Fibroblast of lung (primary cell): ENCODE measurements at places on chromosomes 16 and 17.

DNA sequence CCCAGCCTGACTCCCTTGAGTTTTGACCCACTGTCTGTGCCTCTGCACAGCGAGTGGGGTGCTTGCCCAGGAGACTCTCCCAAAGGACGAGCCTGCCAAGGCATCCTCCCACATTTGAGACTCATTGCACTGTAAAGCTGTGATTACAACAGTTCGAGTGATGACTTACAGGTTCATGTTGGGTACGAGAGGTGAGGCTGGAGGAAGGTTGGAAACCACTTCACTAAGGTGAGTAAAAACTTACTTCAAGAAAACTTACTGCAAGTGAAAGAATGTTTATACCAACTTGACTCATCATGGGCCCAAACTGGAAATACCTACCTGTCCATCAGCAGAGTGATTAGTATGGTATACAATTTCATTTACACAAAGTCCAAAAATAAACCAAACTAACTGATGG is 360.1 kb upstream of the CDH11 start:
- no peak for DNase-seq

GRCh38 chr16:89034573-89034961 is 57.6 kb upstream of the CBFA2T3 start:
- DNase-seq = no peak

GRCh38 chr16:30758988-30759491 is 2.8 kb downstream of the CFAP119 start:
- no peak for DNase-seq

GRCh38 chr16:28503470-28504259 is 3.0 kb downstream of the IL27 start:
- no peak for DNase-seq

- DNase-seq = no peak
Observed at GRCh38 chr16:48182979-48183537, 27.3 kb upstream of the ABCC12 start.

- DNase-seq = no peak
Observed at GRCh38 chr16:25916037-25916436, 224.3 kb downstream of the HS3ST4 start.

DNA sequence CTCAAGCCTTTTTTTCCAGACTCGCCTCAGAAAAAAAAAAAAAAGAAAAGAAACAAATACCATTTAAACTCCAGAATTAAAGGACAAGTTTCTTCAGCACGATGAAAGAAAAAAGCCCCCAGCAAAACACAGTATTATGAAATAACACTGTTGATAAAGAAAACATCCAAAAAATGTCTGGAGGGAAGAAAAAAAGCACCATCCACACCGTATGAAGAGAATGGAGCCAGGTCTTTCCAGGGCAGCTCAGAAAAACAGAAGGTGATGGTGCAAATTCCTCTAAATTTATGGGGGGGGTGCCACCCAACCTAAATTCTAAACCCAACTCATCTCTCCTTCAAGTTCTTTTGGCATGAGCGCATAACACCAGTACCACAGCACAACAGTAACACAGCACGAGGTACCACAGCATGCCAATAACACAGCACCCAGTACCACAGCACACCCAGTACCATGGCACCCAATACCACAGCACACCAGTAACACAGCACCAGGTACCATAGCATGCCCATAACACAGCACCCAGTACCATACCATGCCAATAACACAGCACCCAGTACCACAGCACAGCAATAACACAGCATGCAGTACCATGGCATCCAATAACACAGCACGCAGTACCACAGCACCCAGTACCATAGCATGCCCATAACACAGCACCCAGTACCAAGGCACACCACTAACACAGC is 19.0 kb downstream of the AXIN1 start:
- no peak for DNase-seq

DNA sequence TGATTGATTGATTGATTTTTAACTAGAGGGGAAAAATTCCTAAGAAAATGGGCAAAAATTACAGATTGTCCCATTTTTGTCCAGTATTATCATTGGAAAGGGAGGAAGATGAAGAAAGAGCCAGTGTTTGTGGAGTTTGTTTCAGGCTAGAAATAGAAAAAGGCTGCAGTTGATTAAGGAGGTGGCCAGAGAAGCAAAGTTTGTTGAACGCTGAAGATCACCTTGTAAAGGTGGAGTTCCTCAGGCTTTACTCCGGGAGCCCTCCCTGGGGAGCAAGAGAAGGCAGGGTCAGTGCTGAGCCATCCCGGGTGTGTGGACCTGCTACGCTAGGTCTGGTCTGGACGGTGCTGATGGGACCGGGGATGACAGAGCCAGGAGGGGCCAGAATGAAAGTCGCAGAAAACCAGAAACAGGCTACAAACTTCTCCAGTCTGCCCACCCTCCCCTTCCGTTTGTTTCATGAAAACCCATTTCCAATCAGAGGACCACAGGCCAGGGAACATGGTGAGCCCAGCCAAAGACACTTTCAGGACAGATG is 222.6 kb upstream of the FOXF1 start:
- DNase-seq = no peak

DNA sequence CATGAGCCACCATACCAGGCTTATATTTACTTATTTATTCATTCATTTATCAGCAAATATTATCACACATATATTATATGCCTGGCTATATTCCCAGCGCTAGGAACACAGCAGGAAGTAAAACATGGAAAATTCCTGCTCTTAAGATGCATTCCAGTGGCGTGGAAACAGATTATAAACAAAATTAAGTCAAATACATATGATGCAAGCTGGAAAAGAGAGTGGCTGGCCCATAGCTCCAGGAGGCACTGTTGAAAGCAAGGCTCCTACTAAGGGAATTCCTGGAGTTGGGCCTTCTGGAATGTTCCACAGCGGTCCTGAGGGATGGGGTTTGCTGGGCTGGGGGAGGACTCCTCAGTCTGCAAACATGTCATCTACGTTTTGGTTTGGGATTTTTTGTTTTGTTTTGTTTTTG is 18.4 kb downstream of the ADCY9 start:
- peak; percentile 64 for DNase-seq

GRCh38 chr16:68000450-68000849 is 1.2 kb upstream of the DPEP2 start:
- no peak for DNase-seq

- DNase-seq = no peak
Observed at GRCh38 chr17:77099997-77100396, 40.8 kb upstream of the SEC14L1 start.

DNA sequence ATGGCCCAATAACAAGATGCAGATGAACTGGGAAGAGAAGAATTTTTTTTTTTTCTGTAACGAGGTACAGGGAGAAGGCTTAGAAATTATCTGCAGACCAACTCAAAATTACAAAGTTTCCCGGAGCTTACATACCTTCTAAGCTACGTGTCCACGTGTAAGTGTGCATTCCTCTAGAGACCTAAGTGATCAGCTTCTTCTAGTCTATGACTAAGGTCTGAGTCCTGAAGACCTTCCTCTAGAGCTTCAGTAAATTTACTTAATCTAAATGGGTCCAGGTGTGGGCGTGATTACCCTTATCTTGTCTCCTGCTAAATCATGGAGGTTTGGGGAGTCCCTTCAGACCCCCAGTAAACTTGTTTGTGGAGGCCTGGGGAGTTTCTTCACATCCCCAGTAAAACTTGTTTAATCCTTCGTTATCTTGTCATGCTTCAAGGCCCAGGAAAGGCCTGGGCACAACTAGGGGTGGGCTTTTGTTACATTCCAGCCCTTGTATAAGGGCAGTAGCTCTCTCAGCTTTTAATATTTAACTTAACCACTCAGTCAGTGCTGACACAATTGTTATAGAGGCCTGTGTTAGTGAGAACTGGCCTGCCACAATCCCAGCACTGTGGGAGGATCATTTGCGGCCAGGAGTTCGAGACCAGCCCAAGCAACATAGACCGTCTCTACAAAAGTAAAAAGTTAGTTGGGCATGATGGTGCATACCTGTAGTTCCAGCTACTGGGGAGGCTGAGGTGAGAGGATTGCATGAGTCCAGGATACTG is 342.3 kb downstream of the SNX29 start:
- DNase-seq = peak; percentile 31

DNA sequence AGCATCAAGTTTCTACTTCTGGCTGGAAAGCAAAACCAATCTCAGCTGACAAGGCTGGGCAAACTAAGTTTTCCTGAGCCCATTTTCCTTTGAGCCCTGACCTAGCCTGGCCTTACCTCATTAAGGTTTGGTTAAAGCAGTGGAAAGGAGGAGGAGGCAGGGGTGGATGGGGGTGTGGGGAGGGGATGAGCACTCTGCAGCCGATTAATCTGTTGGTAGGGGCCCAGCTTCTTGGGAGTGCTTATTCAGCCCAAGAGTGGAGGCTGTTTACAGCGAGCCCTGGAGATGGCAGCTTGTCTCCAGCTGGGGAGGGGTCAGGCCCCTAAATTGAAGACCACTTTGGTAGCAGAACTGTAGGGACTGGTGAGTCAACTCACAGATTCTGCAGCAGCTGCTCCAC is 12.0 kb downstream of the SMCR8 start:
- DNase-seq = no peak

DNA sequence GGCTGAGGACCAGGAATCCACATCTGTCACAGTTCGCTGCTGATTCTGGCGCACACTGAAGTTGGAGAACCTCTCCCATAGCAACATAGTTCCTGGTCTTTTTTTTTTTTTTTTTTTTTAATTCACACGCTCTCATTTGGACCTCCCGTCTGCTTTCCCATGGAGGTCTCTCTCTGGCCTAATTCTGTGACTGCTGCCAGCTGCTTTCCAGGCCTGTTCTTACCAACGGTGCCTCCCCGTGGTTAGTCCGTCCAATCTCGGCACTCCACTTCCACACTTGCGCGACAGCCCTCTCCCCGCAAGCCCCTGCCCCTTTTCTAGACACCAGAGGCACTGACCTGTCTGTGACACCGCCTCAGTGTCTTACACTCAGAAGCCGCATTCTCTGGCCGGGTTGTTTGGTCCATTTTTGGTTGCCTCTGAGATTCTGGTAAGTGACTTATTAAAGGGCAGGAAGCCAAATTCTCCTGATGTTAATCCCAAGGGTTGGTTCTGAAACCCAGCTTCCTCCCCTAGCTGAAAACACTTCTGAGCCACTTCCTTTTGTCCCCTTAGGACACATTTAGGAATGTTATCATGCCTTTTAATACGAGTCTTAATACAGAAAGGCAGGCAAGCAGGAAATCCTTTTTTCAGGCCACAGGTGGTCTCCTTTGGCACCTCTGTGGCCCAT is 1.1 kb upstream of the AKTIP start:
- peak; percentile 71 for DNase-seq

DNA sequence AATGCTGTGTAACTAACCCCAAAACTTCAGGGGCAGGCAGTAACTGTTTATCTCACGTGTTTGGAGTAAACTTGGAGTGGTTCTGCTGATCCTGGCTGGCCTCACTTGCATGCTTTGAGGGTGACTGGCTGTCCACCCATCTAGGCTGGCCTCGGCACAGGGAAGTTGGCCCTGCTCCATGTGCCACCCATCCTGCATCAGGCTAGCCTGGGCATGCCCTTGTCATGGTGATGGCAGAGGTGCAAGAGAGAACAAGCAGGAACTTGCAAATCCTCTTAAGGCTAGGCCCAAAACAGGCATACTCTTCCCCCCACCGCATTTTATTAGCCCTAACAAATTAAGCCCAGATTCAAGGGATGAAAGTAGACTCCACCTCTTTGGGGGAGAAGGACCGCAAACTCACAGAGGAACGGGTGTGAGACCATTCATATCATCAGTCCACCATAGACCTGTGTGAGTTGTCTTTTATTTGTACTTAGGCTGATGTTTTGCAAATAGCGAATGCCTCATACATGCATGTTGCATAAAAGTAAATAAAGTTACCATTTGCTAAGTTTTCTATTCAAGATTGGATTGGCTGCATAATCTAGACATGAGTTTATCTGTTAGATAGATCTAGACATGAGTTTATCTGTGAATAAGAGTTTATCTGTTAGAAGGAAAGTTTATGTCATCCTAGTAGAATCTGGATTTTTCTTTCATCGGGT is 221.0 kb downstream of the CCDC182 start:
- DNase-seq = peak; percentile 40

GRCh38 chr16:49855822-49856671 is at the start of gene ZNF423:
ZNF423 (minus strand) TSS chr16:49856112; CDS start chr16:49855774, 338 bp downstream.
- no peak for DNase-seq

DNA sequence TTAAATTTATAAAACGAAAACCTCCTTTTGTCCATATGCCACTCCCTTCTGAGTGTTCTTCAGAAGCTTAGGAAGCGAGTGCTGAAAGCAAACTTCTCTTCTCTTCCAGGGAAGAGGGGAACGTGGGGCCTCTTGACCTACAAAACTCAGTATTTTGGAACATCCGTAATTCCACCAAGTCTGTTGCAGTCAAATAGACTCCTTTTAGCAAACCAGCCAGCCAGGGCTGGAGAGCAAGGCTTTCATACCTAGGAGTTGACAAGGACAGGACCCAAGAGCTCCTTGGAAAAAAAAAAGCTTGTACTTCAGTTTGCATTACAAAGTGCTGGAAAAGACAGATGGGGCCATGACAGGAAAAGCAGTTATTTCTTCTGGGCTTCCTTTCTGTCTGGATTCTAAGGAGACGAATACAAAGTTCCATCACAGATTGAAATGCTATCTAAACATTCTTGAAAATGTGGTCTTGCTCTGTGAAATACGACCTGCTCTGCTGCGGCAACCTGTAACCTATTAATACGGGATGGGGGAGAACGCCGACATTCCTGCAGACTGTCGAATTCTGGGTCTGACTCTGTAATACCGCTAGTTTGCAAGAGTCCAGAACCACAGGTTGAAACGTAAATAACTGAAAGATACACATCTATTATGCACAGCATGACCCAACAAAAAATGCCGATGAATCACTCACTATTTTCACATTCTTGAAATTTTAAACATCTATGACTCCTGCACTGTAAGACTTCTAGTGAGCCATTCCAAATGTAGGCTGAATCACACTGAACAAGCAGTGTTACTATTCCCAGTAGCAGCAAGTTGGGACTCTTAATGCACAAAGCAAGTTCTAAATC is 20.6 kb downstream of the VPS53 start:
- DNase-seq = peak; percentile 89

DNA sequence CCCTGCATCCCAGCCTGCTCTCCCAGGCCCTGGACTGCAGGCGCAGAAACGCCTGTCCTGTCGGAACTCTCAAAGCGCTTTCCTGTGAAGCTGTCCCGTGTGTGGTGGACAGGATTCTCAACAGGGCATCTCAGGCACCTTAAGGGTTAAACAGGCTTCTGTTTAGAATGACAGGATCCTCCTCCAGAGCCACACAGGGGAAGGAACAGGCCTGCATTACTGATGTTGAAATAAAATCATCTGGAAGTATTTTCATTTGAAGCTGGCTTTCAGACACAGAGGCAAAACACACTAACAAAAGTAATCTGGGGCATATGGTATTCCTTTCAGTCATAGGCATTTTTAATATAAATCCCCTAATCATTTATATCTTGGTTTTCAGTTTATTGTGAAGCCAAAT is 7.4 kb downstream of the HS3ST3A1 start:
- DNase-seq = no peak

GRCh38 chr16:67736858-67737257 is 17.7 kb upstream of the GFOD2 start:
- DNase-seq = no peak

GRCh38 chr17:52738791-52739190 is 580.3 kb upstream of the CA10 start:
- DNase-seq = no peak

GRCh38 chr17:17445925-17446665 is 30.7 kb upstream of the MED9 start:
- DNase-seq = peak; percentile 96
